Right ventricle myocardium inferior (tissue), 1 donor: ENCODE measurements at places on chromosomes 12 and 14. TPM values are rescaled to one million over a fixed set of nuclear protein-coding genes. Genes with fewer than 3 reads are reported as not detected.

DNA sequence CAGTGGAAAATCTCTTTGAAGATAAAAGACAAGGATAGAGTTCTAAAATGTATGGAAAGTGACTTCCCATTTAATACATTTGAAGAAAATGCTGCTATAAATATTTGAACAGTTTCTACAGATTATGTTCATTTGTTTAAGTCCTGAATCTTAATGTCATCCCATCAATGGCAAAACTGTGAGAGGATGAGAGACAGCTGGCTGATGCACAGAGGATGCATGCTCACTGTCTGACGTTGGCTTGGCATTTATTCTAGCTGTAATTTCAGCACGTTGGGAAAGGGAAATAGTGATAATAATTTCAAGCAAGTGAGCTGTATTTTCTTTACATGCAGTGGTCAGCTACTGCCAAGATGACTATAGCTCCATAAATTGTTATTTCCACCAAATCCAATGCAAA, 40.5 kb downstream of the PPFIA2 start:
- DNase-seq = no peak

- DNase-seq = no peak
These were observed 10.3 kb upstream of the ELK3 start for GRCh38 chr12:96183734-96184370.

GRCh38 chr14:74472601-74473000, 20.5 kb downstream of the NPC2 start:
- DNase-seq = no peak

- no peak for DNase-seq
These were observed 90.8 kb downstream of the LIN7A start for GRCh38 chr12:80846952-80847351.

Gene RAP1B
- total RNA-seq = 51.8 TPM

Gene RDH12
- total RNA-seq = not detected

Gene DBX2
- total RNA-seq = 0.24 TPM

DNA sequence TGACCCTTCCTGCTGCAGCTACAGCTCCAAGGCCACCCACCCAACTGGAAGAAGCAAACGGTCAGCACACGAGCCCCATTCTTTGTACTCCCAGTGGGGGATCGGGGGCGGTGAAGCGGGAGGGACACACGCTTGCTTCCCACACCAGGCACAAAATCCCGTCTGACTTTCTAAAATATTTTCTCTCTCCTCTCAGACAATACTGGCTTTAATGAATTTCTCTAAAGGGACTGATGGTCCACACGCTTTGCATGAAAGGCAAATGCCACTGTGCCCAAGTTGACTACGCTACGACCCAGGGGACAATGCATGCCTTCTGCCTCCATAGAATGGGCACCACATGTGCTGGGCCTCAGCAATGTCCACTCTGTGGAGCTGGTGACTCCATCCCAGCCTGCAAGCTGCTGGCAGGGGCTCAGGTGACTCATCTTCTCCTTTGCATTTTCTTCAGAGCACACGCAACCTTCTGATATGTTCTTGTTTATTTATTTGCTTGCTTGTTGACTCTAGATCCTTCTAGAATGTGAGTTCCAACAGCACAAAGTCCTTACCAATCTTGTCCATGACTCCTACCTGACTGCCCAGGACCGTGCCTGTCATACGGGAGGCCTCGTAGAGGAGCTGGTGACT, 15.6 kb downstream of the SYNE3 start:
- DNase-seq = no peak

DNA sequence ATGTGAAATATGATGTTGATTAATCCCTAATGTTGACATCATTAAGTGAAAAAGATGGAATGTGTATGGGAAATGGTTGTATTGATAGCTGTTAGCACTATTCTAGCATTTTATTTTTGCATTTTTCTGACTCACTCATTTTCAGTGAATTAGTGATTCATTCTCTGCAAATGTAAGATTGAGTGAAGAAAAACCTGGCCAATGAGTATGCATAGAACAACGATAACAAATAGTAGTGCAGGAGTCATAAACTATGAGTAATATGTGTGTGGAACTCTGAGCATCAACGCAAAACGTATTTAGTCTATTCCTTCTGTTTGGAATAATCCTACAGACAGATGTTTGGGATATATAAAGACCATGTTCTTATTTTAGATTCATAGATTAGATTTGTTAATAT, 76.3 kb upstream of the RTL1 start:
- no peak for DNase-seq

DNA sequence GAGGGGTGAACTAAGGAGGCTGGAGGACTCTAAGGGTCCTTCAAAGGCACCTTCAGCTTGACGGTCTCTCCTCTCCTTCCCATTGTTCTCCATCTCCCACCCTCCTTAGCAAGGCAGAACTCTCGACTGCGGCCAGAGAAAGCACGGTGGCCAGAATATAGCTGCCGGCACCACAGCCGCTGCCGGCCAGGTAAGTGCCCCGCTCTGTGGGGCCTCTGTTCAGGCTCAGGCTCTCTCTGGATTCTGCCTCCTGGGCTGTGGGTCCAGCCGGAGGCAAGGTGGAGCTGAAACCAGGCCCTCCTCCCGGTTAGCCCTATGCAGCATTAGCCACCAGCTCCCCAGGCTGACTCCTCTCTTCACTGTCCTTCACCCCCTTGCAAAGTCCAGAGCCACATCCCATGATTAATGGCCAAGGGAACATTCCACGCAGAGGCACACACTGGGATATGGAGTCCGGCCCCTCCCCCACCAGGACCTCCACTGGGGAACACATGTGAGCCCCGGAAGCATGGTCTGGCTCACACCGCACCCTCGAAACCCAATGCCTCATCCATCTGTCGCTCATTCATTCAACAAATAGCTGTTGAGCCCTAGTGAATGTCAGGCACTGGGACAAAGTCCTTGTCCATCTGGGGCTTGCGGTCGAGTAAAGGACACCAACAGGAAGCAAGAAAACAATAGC, 25.2 kb downstream of the LTBP2 start:
- DNase-seq = no peak

DNA sequence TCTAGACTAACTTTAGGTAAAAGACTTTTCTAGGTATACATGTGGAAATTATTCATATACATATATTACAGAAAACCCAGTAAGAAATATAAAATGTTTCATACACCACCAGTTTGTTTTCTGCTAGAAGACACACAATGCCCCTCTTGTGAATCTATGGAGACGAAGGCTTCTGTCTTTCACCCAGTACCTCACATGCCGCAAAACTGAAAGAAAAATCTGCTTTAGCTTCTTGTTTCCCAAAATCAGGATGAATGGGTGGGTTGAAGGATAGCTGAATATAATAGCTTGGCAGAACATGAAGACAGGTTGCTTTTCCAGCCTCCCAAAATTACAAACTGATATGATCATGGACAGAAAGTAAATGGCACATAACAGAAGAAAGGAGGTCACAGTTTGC, 1.3 kb downstream of the TAS2R30 start:
- DNase-seq = no peak

GRCh38 chr12:127957001-127957660, 309.8 kb upstream of the TMEM132C start:
- no peak for DNase-seq

Gene SPTSSA
- total RNA-seq = 18.8 TPM

DNA sequence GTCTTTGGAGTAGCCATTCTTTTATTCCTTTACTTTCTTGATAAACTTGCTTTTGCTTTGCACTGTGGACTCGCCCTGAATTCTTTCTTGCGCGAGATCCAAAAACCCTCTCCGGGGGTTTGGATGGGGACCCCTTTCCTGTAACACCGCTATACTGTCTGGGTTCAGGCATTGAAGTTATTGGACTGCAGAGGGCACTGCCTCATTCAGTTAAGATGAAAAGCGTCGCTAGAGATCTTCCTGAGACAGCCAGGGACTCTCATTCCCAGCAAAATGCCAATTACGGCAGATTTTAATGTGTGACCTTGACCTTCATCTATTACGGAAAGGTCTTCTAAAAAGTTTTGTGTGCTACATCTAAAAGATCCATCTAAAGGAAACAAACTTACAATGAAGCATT, 17.3 kb upstream of the RIMKLB start:
- no peak for DNase-seq

- DNase-seq = peak; percentile 90
These were observed 516 bp downstream of the ANKRD9 start for GRCh38 chr14:102508774-102509745.

- no peak for DNase-seq
These were observed 420.1 kb downstream of the FUT8 start for GRCh38 chr14:65832431-65833266.

Gene DTX1
- total RNA-seq = 3.7 TPM

DNA sequence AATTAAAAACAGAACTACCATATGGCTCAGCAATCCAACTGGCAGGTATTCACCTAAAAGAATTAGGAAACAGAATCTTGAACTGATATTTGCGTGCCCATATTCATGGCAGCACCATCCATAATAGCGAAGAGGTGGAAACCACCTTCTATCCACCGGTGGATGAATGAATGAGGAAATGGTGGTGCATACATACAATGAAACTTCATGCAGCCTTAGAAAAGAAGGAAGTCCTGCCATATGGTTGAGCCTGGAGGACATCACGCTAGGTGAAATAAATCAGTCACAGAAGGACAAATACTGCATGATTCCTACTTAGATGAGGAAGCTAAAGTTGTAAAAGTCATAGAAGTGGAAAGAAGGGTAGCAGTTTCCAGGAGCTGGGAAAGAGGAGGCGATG, 6.6 kb downstream of the TCL1A start:
- no peak for DNase-seq

Gene KLRB1
- total RNA-seq = 0.38 TPM
